Activated CD4-positive, alpha-beta T cell treated with anti-CD3 and anti-CD28 coated beads, Interleukin-2, amount 10 ng/mL, durations not matched to agents 24 days and 14 days (primary cell): ENCODE measurements at places on chromosomes 6 and 20. TPM values are rescaled to one million over a fixed set of nuclear protein-coding genes. Genes with fewer than 3 reads are reported as not detected.

DNA sequence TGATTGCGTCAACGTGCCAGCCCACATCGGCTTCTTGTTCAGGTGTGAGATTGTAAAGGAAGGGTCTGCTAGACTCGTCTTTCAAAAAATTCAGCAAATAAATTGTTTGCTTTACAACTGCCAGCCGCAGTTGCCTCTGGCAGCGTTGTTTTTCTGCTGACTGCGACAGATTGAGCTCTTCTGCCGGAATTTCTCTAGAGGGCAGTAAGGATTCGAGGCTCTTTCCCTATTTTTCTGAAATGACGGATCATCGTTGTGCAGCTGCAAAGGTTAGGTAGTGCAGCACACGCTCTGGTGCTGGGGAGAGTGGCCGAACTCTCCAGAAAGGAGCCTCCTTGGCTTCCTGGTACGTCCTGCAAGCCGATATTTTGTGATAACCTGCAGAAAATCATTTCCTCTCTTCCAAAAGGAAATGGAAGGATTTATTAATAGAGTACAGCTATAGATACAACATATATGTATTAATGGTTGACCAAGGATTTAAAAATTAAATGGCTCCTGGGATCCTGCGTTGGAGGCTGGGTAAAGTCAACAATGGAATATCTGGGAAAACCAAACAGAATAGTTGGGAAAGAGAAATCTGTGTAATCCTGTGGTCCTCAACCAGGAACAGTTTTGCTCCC lies 121.9 kb upstream of the ZFP64 start:
- DNase-seq, result no peak

GRCh38 chr20:39152126-39152525 lies 190.0 kb downstream of the DHX35 start:
- no peak for DNase-seq

DNA sequence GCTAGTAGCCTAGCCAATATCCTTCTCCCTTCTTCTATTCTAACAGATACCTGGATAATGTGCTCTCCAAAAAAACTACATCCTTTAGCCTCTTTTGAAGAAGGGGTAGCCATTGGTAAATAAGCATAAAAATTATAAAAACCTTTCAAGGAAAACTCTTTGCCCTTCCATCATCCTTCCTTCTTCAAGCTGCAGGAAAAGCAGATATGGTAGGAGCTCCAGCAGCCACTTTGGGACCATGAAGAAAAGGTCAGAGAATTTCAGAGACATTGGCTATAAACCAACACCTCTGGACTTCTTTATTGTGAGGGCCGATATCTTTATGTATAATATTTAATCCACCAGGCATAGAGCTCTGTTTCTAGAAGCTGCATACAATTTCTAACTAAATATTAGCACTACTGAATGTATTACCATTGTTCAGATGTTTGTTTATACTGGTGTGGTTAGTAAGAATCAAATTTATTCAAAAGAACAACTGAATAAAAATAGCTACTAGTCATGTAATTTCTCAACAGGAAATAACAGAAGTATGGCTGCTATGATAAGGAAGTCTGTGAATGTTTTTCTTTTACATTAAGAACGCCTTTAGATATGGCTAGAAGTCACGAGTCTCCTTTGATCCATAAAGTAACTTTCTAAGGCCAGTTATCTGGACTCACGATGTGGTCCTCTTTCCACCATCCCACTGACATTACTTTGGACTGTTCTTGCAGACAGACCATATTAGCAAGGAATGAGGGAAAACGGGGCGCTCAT lies 32.2 kb downstream of the MYLK4 start:
- no peak for DNase-seq

DNA sequence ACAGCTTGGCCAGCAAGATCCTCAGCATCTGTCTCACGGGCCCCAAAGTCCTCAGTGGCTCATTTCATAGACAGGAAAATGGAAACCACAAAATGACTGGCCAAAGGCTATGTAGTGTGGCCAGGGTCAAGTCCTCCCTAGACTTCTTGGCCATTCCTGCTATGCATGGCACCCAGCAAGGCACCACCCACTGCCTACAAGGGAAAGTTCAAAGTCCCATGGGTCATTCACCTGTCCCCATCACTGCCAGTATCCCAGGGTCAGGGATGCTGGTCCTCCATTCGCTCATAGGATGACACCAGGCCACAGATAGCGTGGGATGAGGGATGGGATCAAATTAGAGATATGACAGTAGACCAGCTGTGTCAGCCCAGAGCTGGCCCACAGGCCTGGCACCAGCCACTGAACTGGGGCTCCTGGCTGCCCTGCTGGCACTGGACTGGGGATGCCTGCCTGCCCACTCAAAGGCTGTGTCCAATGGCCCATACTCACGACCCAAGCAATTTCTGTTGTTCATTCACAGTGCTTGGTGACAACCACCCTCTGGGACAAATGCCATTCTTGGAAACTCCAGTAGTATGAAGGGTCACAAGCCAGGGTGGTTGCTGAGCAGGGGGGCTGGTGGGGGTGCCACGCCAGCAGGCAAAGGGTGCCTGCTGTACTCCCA lies 11.6 kb downstream of the ADISSP start:
- DNase-seq, result no peak

DNA sequence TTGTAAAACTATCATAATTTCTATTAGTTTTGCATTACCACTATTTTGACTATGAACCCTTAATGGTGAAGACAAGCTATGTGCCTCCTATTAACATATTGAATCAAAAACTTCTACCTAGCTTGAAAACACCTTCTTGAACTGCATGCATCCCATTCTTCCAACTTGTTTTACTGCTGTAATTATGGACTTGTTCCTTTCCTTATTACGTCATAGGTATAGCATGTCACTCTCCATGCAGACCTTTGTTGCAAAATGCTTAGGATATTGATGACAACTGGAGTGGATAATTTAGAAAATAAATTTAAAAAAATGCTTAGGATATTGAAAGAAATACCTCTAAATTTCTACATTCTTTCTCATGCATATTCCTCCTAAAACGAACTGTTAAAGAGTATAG lies 219.3 kb downstream of the KCNQ5 start:
- no peak for DNase-seq

Gene MUC22
- total RNA-seq, result not detected in 2 replicates

Gene LIME1
- total RNA-seq, result 10.1 and 12.2 TPM in 2 replicates

Gene COL9A3
- 0.47 TPM in 1 of 2 replicates, not detected in the other for total RNA-seq

Gene BMP7
- 0.07 TPM in 1 of 2 replicates, not detected in the other for total RNA-seq

Gene LCA5
- total RNA-seq, result 0.05 and 0.07 TPM in 2 replicates

Gene MROH8
- 0.63 and 1.3 TPM in 2 replicates for total RNA-seq

Gene WFDC12
- total RNA-seq, result not detected in 2 replicates

Gene MAFB
- total RNA-seq, result 0.93 and 1.2 TPM in 2 replicates

Gene BIRC7
- total RNA-seq, result not detected in 2 replicates

Gene SPATS1
- not detected in 2 replicates for total RNA-seq

Gene CASP8AP2
- 37.3 and 37.8 TPM in 2 replicates for total RNA-seq
